ENCODE measurements at places on chromosomes 3 and 15.

- DNase-seq, result no peak
Observed at GRCh38 chr3:156158656-156159295, 38.4 kb downstream of the KCNAB1 start.

DNA sequence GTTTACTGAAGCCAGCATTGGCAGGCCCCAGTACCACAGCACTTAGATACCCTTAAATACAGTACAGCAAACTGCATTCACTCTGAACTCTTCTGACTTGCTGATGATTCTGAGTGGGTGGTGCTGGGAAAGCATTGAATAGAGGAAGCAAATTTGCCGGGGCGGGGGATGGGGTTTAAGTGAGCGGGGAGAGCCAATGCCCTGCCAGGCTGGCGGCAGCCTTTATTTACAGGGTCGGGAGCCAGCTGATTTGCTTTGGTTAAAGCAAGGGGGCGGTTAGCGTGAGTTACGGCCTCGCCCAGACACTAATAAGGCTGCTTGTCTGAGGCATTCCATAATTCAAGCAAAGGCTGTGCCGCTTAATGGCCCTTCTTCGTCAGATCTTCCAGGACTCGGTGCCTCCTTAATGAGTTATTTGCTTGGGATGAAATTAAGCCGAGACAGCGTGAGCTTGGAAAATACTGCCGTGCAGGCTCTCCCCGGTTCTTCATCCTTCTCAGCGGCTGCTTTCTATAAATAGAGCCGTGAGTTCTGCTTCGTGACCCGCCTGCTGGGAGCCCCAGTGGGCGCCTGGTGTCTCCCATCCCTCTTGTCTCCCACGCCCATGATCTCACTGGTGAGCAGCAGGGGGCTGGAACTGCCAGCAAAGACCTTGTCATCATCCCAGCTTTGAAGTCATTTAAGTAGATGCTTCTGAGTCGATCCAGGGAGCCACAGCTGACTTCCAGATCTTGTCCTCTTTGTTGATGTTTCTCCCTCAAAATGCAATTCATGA lies 25.8 kb downstream of the SPSB4 start:
- DNase-seq, result peak; percentile 85

- DNase-seq, result no peak
Observed at GRCh38 chr3:121231872-121232271, 313.9 kb downstream of the POLQ start.

DNA sequence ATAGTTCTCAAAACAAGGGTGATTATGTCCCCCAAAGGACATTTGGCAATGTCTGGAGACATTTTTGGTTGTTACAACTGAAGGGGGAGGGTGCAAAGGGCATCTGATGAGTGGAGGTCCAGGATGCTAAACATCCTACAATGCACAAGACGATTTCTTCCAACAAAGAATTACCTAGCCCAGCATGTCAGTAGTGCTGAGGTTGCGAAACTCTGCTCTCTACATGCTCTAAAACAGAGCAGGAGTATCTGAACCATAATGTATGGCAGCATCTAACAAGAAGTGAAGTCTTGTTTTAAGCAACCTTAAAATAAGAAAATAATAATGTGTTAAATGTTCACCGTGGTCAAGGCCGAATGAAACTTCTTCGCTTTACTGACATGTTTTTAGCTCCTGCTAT lies 7.0 kb downstream of the GYG1 start:
- DNase-seq, result no peak

DNA sequence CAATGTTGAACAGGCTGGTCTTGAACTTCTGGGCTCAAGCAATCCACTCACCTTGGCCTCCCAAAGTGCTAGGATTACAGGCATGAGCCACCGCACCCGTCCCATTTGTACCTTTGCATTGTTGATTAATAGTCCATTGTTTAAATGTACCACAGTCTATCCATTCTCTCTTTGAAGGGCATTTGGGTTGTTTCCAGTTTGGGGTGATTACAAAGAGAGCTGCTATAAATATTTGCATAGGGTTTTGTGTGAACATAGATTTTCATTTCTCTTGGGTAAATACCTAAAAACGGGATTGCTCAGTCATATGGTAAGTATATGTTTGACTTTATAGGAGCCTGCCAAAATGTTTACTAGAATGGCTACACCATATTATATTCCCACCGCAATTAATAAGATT lies 13.7 kb upstream of the PTPRG start:
- no peak for DNase-seq

Data from NCI-H146 (cell line).